ENCODE measurements at places on chromosomes 7 and 10. TPM values are rescaled to one million over a fixed set of nuclear protein-coding genes. Genes with fewer than 3 reads are reported as not detected.

- DNase-seq = no peak
Measured at GRCh38 chr7:64774204-64774842, 19.9 kb upstream of the ZNF138 start.

The MMP21 gene
- not detected for total RNA-seq

The ERV3-1 gene
- 6.4 TPM for total RNA-seq

- DNase-seq = no peak
Measured at GRCh38 chr10:1185911-1186682, 129.9 kb downstream of the WDR37 start.

Measured in GM23248 (cell line).